ENCODE measurements at places on chromosomes 5 and 9.

GRCh38 chr5:94245608-94246007 lies 372.8 kb downstream of the KIAA0825 start:
- DNase-seq: no peak

- no peak for DNase-seq
Measured at GRCh38 chr9:133635533-133636531, at the start of gene DBH. DBH (plus strand) TSS chr9:133636363; CDS start chr9:133636372, 9 bp downstream.

DNA sequence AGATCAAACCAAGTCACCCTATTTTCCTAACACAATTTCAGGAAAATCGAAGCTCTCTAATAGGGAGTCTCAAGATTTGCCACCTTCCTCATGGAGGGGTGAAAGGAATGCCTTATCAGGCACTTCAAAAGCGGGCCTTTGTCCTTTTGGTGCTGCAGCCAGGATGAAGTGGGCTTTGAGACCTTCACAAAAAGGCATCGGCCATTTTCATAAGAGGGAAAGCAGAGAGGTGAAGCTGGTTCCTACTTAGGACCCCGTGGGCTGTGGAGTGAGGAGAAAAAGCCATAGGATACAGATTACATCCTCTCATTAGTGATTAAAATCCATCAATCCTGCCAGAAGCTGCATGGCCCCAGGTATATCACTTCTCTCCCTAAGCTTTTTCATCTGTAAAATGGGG lies 859 bp downstream of the CDKN2AIPNL start:
- DNase-seq: no peak

- no peak for DNase-seq
Measured at GRCh38 chr9:12640866-12641636, 52.1 kb upstream of the TYRP1 start.

GRCh38 chr5:17309462-17309861 lies 92.0 kb downstream of the BASP1 start:
- no peak for DNase-seq

DNA sequence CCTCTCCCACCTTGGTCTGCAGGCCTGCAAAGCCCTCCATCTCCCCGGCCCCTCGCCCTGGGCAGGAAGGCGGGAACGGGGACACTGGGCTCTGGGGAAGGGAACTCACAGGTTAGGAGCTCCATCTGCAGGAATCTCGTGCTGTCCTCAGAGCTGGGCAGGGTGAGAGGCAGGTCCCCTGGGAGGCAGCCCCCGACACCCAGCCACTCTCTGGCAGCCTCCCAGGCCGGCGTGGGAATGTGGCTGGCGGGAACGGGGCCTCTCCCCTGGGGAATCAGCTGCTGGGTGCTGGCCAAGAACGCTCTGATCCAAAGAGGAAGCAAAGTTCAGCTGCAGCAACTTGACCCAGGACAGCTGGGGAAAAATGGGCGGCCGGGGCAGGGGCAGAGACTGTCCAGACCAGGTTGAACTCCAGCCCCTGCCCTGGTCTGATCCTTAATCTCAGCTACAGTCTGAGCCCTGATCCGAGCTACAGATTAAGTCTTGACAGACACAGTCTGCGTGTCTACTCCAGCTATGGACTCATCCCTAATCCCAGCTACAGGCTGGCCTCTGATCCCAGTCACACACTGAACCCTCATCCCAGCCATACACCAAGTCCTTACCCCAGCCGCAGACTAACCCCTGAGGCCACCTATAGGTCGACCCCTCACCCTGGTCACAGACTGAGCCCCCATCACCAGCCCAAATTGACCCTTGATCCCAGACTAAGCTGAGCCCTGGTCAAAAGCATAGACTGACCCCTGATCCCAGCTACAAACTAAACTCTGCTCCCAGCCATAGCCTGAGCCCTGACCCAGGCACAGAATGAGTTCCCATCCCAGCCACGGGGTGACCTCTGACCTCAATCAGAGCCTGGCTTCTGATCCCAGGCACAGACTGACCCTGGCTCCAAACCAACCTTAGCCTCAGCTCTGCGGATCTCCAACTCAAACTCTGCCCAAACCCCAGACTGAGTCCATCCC lies 37.3 kb upstream of the EGFL7 start:
- no peak for DNase-seq

- DNase-seq: no peak
Measured at GRCh38 chr5:135578305-135578684, 496 bp downstream of the CXCL14 start.

- DNase-seq: no peak
Measured at GRCh38 chr9:71632776-71633175, 135.5 kb downstream of the CEMIP2 start.

- no peak for DNase-seq
Measured at GRCh38 chr9:5864446-5864845, 26.2 kb upstream of the MLANA start.

- DNase-seq: no peak
Measured at GRCh38 chr5:58410441-58410840, 49.4 kb downstream of the PLK2 start.

DNA sequence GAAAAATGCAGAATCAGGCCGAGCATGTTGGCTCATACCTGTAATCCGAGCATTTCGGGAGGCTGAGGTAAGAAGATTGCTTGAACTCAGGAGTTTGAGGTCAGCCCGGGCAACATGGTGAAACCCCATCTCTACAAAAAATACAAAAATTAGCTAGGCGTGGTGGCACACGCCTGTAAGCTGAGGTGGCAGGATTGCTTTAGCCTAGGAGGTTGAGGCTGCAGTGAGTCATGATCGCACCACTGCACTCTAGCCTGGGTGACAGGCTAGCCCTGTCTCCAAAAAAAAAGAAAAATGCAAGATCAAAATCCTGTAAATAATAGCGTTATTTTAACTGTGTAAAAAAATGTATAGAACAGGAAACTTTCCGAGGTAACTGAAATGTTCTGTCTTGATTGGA lies 39.4 kb downstream of the RNF44 start:
- no peak for DNase-seq

DNA sequence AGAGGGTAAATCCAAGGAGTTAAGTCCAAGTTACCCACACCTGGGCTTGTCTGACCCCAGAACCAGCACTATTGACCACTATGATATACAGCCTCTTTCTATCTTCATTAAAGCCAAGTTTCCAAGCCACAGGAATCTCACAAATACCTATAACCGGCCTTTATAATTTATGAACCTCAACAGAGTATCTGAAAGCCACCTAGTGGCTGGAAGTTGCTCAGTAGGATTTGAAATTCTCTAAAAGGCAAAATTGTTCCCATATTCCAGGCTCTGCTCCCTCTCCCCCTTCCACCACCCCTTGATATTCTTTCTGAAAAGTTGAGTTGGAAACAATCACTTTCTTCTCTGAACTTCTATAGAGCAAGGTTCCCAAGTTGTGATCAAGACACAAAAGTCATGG lies 106.4 kb upstream of the GPR151 start:
- DNase-seq: no peak

DNA sequence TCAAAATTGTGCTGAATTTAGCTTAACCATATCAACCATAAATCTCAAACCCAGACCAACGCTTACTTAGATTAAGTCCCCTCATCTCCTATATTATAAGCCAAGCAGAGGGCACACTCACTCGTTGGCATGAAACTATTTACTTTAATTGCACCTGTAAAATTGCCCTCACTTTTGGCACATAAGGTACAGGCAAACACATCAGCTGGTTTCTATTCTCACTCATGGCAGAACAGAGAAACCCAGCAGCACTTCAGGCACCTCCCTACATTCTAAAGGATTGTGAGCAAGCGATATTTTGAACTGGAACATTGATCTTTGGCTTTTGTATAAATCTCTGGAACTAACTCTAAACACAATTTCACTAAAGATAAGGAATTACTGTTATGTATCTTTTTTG lies 845.6 kb upstream of the CDH6 start:
- DNase-seq: no peak

DNA sequence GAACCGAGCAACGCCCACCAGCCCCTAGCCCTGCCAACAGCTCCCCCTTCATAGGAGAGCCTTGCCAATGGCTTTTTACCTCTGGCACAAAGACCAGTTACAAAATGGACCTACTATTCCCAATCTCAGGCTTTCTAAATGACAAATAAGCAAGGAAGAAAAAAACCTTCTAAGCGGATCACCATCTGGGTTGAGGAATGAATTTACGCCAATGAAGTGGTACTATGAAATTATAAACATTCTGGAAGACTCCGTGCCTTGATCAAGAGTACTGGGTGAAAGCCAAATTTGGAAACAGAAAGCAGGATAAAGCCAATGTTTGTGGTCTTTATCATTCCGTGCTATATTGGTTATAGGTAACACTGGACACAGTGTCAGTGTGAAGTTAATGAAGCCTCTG lies 371.9 kb downstream of the NDUFS4 start:
- DNase-seq: no peak

DNA sequence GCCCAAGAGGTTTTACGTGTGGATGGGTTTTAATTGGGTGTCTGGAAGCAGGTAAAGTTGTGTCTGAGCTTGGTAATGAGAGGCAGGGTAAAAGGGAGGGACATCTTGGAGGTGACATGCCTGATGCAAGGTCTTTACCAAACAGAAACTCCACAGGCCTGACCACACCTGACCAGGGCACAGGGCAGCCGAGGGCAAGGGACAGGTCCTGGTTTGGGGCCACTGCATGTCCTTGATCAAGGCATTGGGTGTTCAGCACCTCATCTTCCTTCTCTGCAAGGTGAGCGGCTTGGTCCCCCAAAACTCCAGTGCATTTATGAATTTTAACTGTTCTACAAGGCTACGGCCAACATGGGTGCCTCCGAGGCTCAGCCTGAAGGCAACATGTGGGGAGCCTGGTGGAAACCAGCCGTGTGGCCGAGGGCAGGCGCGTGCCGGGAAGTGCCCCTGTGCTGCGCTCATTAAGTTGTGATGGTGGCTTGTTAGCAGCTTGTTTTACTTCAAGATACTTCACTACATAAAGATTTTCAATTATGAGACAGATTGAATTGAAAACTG lies 30.7 kb upstream of the LPCAT1 start:
- DNase-seq: no peak

DNA sequence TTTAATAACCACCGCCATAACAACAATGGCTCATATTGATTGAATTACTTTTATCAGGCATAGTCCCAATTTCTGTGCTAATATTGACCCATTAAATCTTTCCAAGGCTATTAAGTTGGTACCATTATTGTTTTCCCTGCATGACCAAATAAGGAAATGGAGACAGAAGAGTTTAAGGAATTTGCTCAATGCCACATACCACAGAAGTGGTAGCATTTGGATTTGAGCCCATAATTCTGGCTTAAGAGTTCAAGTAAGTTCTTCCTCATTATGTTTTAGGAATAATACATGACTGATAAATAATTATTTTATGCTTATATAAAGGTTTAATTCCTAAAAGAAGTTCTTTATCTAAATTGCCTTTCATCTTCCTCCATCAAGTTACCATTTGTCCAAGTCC lies 43.4 kb upstream of the HAPLN1 start:
- no peak for DNase-seq

DNA sequence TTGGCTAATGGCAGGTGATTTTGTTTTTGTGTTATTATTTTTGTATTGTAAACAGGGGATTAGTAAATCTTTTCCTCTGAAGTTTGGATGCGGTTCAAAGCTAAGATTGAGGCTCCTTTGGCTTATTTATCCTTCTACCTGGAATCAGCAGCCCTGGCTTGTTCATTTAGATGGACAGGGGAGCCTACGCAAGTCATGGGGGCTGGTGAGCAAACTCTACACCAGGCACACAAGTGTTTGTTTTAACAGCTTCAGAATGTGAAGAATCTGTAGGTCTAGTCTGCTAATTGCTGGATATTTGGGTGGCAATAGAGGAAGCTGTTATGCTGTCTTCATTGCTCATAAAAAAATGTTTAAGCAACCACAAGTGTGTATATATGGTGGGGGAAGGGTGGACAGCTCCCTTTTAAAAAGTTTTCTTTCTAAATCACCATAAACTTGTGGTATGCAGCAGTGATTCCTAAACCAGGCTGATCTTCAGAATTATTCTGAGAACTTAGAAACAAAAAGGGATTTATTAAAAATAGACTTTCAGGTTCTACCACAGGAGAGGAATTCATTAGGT lies 20.7 kb downstream of the ZNF462 start:
- DNase-seq: no peak

DNA sequence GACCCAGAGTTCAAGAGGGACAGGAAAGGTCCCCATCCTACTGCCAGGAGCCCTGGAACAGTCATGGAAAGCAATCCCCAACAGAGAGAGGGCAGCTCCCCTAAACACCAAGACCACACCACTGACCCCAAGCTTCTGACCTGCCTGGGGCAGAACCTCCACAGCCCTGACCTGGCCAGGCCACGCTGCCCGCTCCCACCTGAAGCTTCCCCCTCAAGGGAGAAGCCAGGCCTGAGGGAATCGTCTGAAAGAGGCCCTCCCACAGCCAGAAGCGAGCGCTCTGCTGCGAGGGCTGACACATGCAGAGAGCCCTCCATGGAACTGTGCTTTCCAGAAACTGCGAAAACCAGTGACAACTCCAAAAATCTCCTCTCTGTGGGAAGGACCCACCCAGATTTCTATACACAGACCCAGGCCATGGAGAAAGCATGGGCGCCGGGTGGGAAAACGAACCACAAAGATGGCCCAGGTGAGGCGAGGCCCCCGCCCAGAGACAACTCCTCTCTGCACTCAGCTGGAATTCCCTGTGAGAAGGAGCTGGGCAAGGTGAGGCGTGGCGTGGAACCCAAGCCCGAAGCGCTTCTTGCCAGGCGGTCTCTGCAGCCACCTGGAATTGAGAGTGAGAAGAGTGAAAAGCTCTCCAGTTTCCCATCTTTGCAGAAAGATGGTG lies 31.6 kb downstream of the CD180 start:
- DNase-seq: no peak

Measured in activated T-helper 1 cell treated with Interleukin-2 at 50 U/mL for 16 hours (primary cell).